ENCODE measurements at places on chromosomes 1 and 21.

DNA sequence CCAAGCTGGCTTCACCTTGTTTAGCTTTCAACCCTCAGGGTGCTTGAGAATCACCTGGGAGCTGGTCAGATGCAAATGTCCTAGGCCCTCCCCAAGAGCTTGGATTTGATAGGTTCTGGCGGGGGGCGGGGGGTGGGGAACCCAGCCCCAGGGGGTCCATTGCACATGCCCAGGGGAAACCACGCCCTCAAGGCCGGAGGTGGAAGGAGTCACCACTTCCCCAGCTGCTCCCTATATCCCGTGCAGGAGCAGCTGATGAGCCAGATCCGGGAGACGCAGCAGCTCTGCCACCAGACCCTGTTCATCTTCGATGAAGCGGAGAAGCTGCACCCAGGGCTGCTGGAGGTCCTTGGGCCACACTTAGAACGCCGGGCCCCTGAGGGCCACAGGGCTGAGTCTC, 5.8 kb downstream of the TOR3A start:
- no peak for DNase-seq

DNA sequence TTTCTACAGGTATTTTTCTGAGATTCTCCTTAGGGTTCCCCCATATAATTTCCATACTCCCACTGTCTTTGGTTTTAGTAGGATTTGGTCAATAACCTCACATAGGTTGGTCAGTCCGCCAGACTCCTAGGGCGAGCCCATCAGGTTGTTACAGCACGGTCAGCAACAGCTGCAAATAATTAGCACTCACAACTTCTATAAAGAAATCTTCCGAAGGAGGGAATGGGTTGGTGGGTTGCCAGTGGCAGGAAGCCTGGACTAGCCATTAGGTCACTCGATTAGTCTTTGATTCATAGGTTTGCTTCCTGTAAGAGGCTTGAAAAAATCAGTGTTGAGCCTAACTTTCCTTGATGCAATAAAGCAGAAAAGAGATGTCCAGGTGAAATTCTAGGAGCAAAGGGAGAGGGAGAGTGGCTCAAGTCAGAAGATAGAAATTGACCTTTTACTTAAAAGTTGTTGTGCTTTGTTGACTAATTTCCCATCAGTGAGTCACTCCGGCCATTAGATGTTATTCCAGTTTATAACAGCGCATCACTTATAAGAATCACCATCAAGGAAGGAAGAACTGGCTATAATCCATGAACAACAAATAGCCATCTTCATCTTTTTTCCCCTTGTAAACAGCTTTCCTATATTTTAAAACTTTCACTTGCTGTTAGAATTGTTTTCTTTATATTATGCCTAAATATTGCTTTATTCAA, 88.3 kb downstream of the TPR start:
- DNase-seq = no peak

DNA sequence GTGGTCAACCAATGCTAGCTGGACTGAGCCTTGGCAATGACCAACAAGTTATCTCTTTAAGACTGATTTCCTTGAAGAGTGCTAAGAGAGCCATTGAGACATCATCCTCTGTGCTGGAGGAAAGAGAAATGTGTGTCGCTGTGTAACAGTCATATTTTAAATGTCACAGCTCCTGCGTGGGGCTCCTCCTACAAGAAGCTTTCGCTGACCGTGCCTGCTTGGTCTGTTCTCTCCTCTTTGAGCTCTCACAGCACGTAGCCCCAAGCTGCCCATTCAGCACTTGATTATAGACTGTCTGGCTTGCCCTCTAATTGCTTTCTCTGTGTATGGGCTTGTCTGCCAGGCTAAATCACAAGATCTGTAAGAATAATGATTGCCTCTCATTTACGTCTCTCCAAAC, 221.3 kb downstream of the FOXD2 start:
- no peak for DNase-seq

GRCh38 chr1:54069791-54070170, 16.4 kb downstream of the TCEANC2 start:
- no peak for DNase-seq

DNA sequence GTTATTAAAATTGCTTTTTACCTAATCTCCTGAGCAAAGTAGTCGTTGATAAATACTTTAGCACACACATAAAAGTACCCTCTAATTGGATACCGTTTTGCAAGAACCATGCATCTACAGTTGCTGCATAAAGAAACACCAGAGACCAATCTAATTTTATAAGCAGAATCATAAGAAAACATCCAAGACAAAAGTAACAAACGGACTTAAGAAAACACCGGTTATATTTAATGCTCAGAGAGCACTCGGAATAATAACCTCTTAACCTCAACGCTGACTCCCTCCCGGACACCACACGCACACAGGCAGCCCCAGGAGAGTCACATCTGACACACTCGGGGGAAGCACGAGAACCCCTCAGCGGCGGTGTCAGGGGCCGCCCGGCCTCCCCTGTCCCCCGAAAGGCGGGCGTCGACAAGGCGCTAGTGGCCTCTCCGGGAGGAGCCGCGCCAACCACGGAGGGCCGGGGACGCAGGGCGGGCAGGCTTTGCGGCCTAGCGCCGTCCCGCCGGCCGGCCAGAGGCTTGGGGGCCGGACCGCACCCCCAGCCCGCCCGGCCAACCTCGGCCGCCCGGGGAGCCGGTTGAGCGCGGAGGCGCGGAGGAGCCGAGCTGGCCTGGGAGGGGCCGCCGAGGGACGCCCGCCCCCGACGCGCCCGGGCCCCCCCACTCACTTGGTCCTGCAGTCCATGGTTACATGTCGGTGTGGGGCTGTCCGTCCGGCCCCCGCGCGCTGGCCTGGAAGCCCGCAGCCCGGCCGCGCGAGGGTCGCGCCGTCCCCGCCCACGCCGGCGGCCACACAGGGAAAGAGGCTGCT, 606 bp downstream of the DENND1B start:
- DNase-seq = peak; percentile 84

DNA sequence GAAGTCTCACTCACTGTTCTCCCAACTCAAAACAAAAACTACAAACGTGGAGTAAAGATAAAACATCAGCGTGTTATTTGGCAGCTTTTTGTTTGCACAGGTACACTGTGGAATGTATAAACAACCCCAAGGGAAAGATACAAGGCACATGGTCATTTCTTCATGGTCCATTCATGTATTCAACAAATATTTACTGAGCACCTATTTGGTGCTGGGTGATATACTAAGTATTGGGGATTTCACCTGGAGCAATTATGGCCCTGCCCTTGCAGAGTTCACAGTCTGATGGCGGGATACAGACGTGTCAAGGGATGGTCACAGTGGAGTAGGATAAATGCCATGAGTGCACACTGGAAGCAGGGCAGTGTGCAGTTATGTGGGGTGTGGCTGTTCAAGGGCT, 136.1 kb downstream of the SPATA46 start:
- DNase-seq = no peak

- no peak for DNase-seq
Measured at GRCh38 chr1:204867666-204868339, 2.9 kb upstream of the NFASC start.

DNA sequence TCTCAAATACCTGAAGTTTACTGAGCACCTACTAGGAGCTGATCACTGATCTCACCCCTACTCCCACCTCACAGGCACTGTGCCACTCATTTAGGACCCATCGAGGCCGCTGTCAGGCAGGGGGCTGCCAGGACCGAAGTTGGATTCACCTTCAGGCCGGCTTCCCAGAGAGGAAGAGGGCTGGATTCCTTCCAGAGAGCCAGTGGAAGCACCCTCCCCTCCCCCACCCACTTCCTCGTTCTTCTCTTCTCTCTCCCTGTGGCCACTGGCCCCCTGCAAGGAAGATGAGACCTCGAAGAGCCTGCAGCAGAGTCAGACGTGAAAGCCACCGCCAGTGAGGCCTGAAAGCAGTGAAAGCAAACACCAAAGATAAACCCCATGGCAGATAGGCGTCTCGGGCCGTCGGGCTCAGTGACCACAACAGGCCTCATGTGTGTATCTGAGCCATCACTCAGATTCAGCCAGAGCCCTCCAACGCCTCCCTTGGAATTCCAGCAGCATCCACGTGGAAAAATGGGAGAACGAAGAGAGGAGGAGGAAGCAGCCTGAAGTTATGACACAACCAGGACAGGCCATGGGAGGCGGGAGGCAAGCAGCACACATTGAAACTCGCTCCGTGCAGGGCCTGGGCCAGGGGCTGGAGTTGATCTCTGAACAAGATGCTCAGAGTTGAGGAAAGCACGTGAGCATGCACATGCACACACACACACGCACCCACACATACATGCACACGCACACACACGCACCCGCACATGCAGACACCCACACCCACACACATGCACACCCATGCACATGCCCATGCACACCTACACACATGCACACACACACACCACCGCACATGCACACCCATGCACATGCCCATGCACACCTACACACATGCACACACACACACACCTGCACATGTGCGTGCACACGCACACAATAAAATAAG, 6.2 kb upstream of the AGTRAP start:
- no peak for DNase-seq

DNA sequence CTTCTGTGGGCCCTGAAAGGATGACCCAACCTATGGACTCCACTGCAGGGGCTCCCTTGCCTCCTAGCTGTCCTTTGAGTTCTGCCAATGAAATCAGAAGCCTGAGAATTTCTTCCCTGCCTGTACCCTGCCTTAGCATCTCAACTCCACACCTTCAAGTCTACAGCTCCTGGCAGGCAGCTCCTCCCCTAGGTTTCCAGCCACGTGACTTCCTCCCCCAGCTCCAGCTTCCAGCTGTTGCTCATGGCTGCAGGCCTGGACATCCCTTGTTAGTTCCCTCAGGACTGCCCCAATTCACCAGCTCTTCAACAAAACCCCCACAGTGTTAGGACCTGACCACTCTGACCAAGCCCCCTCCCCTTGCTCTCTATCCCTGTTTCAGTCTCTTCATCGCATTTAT, 2.4 kb downstream of the RCAN1 start:
- DNase-seq = peak; percentile 46

- no peak for DNase-seq
Measured at GRCh38 chr21:20404915-20405314, 593.3 kb upstream of the NCAM2 start.

GRCh38 chr1:212566522-212567479, 41.8 kb upstream of the ATF3 start:
- no peak for DNase-seq

- no peak for DNase-seq
Measured at GRCh38 chr21:43817157-43818086, 28.0 kb downstream of the RRP1 start.

GRCh38 chr1:215076322-215076721, 6.2 kb upstream of the KCNK2 start:
- DNase-seq = no peak

- peak; percentile 69 for DNase-seq
Measured at GRCh38 chr1:222618001-222618879, at the start of gene MIA3. MIA3 (plus strand) TSS chr1:222618097; CDS start chr1:222618111, 14 bp downstream.

DNA sequence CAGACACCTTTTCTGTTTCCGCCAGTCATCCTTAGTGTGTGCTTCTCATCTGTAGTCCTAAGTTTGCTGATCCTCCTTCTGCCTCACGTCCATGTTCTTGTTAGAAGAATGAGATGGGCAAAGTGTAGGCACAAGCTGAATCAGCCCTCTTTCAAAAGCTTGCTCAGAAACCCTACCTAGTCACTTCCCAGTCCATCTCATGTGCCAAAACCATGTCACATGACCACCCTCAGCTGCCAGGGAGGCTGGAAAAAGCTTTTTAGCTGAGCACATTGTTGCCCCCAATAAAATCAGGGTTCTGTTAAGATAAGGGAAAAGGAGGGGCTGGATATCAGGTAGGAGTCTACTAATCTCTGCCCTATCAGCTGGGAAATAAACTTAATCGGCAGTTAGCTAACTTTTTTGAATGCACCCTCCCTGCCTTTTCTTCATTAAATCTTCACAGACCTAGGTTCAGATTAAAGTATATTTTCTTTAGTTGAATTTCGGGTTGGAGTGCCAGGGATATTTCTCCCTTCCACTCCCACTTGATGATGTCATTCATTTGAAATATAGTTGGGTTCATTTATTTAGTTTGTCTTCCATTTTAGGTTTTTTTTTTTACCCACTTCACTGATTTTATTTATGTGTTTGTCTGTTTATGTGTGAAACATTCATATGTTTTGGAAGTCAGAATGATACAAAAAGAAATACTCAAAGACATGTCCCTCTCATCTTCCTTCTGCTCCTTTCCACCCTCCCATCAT, 129.2 kb downstream of the ROR1 start:
- no peak for DNase-seq

GRCh38 chr21:34882719-34883131, 166.4 kb downstream of the RUNX1 start:
- DNase-seq = no peak

GRCh38 chr1:1123581-1124507, 8.0 kb upstream of the C1orf159 start:
- no peak for DNase-seq

DNA sequence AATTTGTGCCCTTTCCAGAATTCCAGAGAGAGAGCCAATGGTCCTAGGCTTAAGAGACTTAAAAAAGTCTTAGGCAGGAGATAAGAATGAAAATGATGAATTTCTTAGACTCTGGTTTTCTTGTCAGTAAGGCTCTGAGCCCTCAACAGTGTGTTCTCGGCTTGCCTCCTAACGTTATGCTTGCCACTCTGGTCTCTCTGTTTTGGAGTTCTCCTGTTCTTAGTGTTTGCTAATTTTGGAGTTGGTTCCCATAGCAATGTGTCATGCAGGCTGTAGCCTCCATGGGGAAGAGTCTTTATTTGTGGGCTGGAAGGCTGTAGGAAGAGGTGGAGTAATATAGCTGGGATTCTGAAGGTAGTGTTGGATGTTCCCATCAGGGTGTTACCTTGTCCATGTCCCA, 19.9 kb downstream of the TBX19 start:
- no peak for DNase-seq

- DNase-seq = no peak
Measured at GRCh38 chr1:234772345-234773147, 162.6 kb upstream of the IRF2BP2 start.

GRCh38 chr1:232587141-232588008, 42.6 kb downstream of the SIPA1L2 start:
- DNase-seq = no peak
